ENCODE measurements at places on chromosomes 7 and 10. TPM values are rescaled to one million over a fixed set of nuclear protein-coding genes. Genes with fewer than 3 reads are reported as not detected.

GRCh38 chr10:11475831-11476434 lies 135.5 kb downstream of the USP6NL start:
- DNase-seq, result no peak
- H3K4me3 ChIP-seq, result no peak overlapping the region
- H3K4me1 ChIP-seq, result peaks cover 3% of the 10 kb centered on the region
- H3K36me3 ChIP-seq, result peaks cover 5% of the 10 kb centered on the region
- H3K27me3 ChIP-seq, result no peaks in the 10 kb centered on the region
- no peak overlapping the region for H3K27ac ChIP-seq

DNA sequence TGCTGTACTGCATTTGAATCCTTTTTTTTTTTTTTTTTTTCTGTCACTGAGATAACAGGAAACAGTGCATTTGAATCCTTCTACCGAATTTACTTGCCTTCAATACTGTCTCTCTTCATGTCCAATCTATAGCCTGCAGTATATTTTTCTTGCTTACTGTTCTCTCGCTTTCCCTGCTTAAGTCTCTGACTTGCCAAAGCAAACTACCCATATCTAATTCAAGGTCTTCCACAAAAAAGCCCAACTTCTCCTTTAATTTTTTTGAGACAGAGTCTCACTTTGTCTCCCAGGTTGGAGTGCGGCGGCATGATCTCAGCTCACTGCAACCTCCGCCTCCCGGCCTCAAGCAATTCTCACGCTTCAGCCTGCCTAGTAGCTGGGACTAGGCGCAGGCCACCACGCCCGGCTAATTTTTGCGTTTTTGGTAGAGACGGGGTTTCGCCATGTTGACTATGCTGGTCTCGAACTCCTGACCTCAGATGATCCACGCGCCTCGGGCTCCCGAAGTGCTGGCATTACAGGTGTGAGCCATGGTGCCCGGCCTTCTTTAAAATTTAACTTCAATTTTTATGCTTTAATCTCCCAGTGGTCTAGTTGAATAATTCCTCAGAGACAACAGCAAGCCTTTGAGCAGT lies 882 bp downstream of the PDCD11 start:
- no peak for DNase-seq
- peaks cover 29% of the 10 kb centered on the region for H3K4me1 ChIP-seq
- H3K27ac ChIP-seq, result peak overlapping the region; percentile 88

Gene SOSTDC1
- total RNA-seq, result 6.0 TPM

DNA sequence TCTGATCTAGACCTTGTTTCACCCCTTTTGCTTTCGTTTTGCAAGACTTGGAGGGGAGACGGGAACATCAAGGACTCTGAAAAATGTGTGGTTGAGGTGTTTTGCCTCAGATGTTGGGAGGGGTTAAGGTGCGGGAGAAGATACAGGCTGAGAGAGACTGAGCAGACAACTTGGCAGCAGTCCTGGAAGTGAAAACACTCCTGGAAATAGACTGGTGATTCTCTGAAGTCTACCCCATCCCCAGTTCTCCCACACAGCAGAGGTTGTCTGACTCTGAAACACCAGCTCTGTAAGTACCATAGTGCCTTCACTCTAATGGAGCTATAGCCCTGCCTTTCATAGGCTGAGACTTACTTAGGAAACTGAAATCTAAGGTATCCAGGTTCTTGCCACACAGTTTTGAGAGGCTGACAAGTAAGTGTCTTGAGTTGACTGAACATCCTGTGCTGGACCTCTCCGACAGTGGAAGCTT lies 152.5 kb downstream of the PPP1R9A start:
- no peak for DNase-seq
- H3K4me3 ChIP-seq, result no peak overlapping the region
- no peaks in the 10 kb centered on the region for H3K27me3 ChIP-seq
- no peak overlapping the region for H3K27ac ChIP-seq

GRCh38 chr7:141102436-141102835 lies 28.6 kb downstream of the TMEM178B start:
- H3K4me3 ChIP-seq, result no peak overlapping the region
- H3K36me3 ChIP-seq, result no peaks in the 10 kb centered on the region
- no peak overlapping the region for H3K27ac ChIP-seq
- DNase-seq, result no peak
- H3K4me1 ChIP-seq, result no peaks in the 10 kb centered on the region
- H3K27me3 ChIP-seq, result no peaks in the 10 kb centered on the region
